Activated T-cell treated with anti-CD3 and anti-CD28 coated beads for 48 hours (primary cell): ENCODE measurements at places on chromosomes 2 and 18.

DNA sequence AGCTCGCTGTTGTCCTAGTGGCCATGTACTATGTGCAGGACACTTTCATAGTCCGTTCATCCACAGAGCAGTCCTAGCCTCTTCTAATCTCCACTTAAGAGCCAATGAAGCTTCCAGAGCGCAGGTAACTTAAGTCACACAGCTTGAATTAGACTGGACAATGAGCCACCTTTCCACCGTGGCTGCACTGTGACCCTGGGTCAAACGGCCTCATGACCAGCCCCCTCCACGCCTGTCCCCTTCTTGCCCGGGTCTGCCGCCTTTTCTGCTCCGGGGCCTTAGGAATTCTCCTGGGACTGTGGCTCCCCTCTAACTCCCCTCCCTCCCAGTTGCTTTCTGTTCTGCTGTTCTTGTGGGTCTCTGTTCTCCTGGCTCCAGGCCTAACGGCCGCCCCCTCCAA is 8.4 kb upstream of the PRKCE start:
- DNase-seq = no peak

DNA sequence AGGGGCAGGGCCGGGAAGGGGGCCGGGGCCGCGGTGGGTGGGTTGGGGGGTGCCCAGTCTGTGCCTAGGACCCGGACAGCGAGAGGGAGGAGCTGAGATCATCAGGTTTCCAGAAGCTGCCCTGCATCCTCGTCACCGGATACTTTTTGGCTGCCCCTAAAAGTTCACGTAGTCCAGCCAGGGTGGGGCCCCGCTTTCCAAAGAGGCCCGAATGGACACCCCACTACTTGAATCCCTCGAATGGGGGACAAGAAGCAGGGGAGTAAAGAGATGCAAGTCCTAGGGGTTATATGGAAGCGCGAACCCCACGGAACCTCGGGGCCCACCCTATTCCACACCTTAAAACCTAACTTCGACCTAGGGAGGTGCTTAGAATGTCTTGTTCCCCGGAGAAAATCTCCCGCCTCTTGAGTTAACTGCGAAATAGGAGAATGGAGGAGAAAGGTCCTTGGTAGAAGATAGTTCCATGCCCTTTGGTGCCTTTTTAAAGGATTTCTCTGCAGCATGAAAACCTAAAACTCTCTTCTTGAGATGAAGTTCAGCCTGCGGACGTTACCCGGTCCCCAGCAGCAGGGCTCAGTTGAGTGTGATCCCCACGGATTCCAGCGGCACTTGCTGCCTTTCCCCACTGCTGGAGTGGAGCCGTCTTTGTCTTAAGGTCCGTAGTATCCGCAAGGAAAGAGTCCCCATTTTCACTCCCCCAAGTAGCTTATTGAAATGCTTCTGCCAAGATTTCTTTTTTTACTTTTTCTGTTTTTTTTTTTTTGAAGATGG is 2.1 kb upstream of the RNF152 start:
- no peak for DNase-seq

DNA sequence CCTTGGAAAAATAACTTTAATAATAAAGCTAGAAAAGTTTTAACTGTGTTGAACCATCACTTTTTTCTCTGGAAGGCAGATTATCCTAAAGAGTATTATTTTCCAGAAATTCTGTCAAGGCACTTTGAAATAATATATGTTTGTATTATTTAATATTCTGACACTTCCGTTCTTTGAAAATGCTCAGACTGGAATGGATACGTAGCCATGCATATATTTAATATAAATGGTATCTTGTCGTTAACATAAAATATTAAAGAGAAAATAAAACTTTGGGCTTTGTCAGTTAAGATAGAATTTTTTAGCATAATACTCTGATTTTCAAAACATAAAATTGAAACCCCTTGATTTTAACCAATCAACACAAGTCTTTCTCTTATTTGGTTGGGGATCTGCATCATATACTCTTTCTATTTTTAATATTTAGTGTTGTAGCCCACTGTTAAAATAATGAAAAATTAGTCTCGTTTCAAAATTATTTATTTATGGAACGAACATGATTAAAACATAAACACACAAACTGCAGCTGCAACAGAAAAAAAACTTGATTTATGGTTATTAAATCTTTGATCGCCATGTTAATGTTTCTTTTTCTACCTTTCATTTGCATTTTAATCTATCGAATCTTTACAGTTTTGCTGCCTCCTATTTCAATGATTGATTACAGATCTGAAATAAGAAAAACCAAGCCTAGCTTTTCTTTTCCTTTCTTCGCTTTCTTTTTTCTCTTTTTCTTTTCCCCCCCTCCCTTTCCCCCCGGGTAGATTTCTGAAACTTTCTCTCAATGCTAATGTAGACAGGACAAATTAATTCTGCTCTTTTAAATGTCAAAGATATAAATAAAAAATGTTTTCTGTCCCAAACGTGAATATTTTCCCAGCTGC is 145.5 kb downstream of the MEIS1 start:
- no peak for DNase-seq

DNA sequence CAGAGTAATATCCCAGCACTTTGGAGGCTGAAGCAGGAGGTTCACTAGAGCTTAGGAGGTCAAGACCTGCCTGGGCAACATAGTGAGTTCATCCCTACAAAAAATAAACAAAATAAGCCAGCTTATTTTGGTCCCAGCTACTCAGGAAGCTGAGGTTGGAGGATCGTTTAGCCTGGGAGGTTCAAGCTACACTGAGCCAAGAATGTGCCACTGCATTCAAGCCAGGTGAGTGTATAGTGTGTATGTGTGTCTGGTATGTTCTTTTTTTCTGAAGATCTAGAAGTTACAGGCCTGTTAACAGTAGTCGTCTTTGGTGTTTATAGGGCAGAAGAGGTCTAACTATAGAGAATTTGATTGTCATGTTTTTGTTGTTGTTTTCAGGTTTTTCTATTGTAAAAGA is 40.2 kb downstream of the ZC3H15 start:
- DNase-seq = no peak

GRCh38 chr2:240961910-240962299 is 36.5 kb upstream of the SNED1 start:
- no peak for DNase-seq

DNA sequence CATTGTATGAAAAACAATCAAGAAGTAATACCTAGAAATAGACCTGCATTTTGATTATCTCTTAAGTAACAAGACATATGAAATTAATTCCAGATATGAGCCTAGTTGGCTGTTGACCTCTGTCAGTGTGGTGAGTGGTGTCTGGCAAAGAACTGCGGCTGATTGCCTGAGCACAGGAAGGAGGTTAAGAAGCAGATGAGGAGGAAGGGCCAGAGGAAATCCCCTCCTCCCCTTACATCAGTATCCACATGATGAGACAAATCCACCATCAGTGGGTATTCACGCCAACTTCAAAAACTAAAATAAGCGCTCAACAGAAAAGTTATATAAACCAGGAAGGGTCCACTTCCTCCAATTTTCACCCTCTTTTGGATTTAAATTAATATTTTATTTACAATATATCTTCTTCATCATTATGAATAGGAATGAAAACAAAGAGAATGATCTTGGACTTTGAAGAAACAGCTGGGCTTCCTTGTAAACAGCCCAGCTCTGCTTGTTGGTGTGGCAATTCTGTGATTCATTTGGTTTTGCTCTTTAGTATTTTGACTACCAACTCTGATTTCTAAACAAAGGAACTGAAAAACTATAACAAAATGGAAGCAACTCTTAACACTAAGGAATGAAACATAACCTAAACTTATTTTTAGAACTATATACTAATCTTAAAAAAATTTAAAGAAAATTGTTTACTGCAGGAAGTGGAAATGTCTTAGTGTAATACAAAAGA is 27.3 kb downstream of the RFTN2 start:
- no peak for DNase-seq

DNA sequence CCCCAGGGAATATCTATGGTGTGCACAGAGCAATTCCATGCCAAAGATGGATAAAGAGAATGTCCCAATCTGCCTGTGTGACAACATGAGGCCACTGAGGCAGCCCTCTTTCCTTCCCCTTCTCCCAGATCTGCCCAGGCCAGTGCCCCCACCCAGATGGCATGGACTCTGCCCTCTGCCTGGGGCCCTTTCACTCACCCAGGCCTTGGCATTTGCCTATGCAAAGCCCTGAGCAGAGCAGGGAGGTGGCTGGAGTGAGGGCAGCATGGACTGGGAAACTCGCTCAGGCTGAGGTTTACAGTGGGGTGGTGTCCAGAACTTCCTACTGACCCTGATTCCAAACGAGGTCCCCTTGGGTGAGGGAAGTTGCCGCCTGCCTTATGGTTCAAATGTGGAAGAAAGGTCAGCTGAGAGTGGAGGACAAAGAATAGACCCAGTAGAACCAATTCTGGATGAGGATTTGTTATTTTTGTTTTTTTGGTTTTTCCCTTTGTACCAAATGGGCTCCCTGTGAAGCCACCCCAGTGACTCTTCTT is 8.9 kb downstream of the SH2D6 start:
- no peak for DNase-seq

DNA sequence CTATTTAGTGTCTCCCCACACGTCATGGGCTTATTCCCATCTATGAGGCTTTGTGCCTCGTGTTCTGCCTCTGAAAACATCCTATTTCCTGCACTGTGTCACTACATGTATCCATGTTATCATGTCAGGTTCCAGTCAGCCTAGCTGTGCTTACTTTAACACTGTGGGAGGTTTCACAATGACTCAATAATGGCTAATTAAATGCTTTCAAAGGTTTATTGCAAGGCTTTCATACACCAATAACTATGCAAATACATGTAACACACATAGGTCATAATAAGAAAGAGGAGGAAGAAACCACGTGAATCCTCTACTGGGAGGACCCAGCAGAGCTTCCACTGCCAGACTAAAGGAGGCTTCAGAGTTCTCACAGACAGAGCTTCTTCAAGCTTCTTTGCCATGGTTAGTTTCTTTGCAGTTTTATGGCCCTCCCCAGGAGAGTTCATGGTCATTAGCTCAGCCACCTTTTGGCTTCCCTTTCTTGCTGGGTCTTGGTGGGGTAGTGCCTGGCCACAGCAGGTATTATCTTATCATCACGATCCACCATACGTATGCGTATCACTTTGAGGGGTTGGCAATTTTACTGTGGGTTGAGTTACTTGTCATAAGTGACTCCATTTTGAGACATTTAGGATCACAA is 5.1 kb upstream of the COLEC12 start:
- DNase-seq = no peak

DNA sequence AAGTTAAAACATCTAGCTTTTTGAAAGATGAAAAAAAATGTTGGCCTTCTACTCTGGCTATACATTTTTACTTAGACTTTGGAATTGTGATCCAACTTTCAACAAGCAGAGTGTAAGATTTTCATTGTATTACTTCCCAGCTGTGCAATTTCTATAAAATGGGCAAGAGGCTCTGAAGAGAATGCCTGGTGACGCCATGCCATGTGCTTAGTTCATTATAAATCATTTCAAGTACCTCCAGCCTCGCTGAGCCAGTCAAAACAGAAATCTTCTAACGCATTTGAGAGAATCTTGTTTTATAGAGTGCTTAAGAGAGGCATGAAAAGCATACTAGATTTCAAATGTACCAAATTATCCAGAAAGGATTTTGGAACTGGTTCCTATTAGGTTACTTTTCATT is 10.1 kb upstream of the STK17B start:
- DNase-seq = no peak

GRCh38 chr2:158101384-158101926 is at the start of gene UPP2:
UPP2 (plus strand) TSS chr2:158101876; CDS start chr2:158102064, 188 bp downstream.
- DNase-seq = no peak

DNA sequence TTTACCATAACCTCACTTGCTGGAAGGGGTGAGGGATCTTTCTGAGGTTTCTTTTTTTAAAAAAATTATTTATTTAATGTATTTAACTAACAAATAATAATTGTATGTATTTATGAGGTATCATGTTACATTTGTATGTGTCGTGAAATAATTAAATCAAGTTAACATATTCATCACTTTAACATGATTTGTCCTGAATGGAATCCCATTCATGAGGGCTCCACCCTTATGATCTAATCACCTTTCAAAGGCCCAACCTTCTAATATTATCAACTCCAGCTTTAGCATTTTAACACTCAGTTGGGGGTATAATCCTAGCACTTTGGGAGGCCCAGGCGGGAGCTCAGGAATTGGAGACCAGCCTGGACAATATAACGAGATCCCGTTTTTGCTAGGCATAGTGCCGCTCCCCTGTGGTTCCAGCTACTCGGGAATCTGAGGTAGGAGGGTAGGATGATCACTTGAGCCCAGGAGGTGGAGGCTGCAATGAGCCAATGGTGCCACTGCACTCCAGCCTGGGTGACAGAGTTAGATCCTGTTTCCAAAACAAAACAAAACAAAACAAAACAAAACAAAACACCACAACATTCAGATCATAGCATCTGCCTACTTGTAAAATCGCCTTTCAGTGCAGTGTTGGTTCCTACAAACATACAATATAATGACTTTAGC is 1.1 kb upstream of the TAF4B start:
- no peak for DNase-seq

DNA sequence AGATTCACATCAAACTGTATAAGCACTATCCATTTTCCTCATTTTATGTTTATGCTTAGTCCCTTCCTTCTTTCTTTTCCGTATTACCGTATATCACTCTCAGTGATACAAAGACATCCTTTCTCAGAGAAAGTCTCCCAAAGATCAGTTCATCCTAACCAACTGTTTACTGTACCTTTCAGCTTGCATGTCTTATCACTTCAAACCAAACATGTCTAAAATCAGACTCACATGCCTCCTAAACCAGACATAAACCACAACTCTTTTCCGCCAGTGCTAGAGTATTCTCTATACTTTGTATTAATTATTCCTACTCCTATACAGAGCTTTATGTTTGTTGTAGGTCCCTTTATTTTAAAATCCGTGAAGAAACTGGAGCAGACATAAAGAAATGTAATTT is 41.5 kb downstream of the KCMF1 start:
- no peak for DNase-seq

GRCh38 chr18:79684787-79685186 is 5.2 kb downstream of the CTDP1 start:
- no peak for DNase-seq

- DNase-seq = no peak
These were observed 467.2 kb downstream of the SPAG16 start for GRCh38 chr2:213751446-213751845.

DNA sequence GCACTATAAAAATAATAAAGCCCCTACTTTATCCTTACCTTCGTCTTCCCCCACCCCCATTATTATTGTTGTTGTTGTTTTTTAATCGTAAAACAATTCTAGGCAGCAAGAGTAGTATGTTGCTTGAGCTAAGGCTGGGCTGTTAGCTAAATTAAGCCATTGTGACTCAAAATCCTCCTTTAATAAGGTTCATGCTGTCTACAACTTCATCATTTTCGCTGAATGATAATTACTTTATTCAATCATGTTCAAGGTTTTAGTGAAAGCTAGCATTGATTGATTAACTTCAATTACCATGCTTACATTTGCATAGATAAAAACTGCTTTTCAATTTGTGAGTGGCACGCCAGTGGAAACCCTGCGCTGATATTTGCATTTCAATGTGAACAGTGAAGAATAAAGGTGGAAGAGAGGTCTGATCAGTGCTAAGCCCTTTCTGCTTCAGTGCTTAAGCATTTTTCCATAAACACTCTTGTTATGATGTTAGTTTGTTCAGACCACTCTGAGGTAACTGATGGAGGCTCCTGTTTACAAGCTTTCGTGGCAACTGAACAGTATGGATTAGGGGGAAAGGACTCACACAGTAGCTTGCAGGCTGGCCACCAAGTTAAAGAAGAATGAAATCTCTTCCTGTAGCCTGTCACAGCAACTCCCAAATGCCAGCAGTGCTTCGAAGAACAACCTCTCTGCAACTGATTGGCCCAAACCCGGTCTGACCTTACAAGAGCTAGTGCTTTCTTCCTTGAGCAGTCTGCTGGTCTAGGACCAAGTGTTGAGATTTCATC is 156.8 kb downstream of the GPD2 start:
- DNase-seq = no peak
